ENCODE measurements at places on chromosomes 16 and 17.

- no peak for DNase-seq
Measured at GRCh38 chr17:81511804-81512561, 616 bp downstream of the ACTG1 start.

- DNase-seq: no peak
Measured at GRCh38 chr17:27449541-27449940, 6.7 kb upstream of the KSR1 start.

DNA sequence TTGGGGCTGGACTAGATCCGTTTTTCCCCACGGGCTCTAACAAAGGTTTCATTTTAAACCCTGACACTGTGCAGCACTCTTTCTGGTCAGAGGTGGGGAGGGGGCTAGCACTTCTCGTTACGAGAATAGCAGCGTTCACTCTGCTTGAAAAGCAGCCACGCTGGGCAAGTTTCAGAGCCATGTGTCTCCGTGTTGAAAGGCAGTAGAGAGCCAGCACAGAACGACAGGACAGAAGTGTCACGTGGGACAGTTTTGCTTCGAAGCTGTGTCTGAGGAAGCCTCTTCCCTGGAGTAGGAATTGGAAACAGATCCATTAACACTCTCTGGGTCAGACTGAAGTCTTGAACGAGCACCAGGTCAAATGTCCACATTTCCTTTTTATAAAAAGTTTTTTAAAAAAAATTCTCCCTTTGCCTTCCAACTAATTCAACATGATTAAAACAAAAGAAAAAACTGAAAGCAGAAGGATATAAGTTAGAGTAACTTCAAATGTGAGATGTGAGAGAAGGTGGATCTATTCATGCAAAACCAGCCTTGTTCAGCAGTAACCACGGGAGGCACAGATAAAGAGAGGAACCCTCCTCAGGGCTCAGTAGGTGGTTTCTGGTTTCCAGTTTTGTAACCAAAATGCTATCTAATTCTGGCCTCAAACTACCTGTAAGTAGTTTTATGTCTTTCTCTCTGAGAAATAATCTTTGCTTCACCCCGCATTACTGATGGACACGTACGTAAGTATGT, 65.0 kb downstream of the SMG6 start:
- DNase-seq: no peak

DNA sequence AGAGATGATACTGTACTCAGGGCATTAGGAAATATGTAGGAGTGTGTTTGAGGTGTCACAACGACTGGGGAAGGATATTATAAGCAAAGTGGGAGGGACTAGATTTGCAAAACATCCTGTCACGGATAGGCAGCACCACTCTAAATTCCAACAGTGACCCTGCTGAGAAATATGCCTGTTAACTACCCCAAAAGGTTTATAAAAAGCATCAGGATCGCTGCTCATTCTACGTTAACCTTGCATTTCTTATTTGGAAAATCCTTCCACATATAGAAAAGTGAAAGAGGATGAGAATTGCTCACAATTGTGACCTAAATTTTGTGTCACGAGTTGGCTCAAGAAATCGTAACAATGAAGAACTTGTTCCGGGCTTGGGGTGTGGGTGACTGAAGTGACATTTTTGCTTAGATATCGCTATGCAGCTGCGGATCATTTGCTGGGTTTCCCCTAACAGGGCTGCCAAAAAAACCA, 51.6 kb downstream of the N4BP1 start:
- DNase-seq: no peak

- no peak for DNase-seq
Measured at GRCh38 chr17:61409301-61410112, 9.9 kb downstream of the TBX2 start.

DNA sequence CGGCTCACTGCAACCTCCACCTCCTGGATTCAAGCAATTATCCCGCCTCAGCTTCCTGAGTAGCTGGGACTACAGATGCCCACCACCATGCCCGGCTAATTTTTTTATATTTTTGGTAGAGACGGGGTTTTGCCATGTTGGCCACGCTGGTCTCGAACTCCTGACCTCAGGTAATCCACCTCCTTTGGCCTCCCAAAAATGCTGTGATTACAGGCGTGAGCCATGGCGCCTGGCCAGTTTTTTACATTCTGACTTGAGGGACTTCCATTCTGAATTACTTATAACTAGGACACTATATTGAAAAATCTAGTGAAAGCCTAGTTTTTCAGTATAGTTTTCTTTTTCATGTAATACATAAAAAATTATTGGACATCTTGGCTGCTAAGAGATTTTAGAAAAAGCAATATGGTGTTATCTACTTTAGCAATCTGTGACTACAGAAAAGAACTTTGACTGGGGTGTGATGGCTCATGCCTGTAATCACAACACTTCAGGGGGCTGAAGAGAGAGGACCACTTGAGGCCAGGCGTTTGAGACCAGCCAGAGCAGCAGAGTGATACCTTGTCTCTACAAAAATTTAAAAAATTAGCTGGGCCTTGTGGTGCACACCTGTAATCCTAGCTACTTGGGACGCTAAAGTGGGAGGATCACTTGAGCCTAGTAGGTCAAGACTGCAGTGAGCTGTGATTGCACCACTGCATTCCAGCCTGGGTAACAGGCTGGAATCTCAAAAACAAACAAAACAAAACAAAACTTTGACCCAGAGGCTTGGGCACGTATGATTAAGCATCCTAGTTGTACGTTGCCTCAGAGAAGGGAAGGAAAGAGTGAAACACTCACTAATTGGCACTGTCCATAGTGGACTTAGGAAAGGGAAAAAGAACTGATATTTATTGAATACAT, 26.8 kb upstream of the GOSR1 start:
- no peak for DNase-seq

DNA sequence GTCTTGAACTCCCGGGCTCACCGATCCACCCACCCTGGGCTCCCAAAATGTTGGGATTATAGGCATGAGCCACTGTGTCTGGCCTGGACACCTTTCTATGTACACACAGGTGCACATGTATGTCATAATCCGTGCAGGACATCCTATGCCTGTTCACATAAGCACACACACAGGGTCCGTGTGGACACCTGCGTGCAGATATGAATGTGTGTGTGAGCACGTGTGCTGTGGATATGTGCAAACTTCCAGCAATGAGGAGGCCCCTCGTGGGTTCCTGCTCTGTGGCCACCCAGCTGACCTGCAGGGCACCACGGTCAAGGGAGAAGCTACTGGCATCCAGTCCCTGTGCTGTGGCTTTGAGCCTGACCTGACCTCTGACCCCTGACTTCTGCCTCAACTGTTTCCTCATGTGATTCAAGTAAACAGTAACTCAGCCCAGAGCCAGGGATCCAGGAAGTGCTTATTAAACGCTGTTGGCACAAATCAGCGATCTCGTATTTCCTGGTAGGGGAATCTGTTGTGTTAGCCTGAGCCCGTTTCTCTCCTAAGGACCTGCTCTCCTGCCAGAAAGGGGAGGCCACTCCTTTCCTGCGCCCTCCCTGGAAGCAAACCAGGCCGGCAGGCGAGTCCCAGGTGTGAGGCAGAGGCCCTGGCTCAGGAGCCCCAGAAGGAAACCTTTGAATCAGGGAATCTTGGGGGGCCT, 6.5 kb downstream of the CPNE7 start:
- no peak for DNase-seq

- no peak for DNase-seq
Measured at GRCh38 chr17:2926019-2926650, 129.9 kb downstream of the RAP1GAP2 start.

Measured in AG04449 (cell line).